Osteoblast (primary cell): ENCODE measurements at places on chromosomes 16 and 17. TPM values are rescaled to one million over a fixed set of nuclear protein-coding genes. Genes with fewer than 3 reads are reported as not detected.
A peak's percentile ranks its signal among the peaks of the same experiment; 100 is the strongest.

DNA sequence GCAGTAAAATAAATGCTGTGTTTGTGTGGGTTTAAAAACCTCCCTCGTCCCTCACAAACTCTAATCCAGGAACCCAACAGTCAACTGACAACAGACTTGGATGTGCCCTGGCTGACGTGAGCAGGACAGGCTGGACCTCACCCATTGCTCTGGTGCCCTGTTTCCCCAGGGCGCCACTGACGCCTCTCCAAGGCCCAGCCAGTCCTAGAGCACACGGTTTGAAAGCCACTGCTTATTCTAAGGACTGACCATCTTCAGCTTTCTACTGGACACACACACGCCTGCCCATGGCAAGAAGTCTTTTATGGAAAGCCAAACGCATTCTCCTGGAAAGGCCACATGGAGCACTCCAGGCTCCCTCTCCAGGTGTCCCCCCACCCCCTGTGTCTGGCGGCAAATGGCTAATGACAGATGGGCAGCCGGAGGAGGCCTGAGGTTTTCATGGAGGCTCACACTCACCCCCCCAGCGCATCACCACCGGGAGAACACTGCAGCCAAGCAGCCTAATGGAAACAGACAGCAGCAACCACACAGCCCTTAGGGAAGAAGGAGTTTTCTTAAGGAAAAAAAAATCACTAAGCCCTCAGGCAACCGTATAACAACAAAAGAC, 319.2 kb downstream of the SOX9 start:
- DNase-seq, result peak; percentile 48
- no peaks in the 10 kb centered on the region for H3K36me3 ChIP-seq
- no peak overlapping the region for H3K27ac ChIP-seq
- H3K4me1 ChIP-seq, result no peaks in the 10 kb centered on the region
- no peaks in the 10 kb centered on the region for H3K27me3 ChIP-seq
- H3K4me3 ChIP-seq, result no peak overlapping the region

DNA sequence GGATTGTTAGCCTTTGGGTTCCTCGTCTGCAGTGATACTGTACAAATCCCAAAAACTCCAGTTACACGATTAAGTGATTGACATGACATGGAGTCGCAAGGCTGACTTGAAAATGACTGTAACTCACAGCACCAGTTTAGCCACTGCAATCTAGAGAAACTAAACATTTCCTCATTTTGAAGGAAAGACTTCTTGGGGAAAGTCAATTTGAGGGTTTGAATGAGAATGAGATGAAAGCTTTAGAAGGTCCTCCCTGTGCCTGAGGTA, 4.8 kb downstream of the BANP start:
- no peak for DNase-seq
- H3K27ac ChIP-seq, result peak overlapping the region; percentile 83
- H3K27me3 ChIP-seq, result no peaks in the 10 kb centered on the region
- H3K36me3 ChIP-seq, result peaks cover 4% of the 10 kb centered on the region

- peaks cover 41% of the 10 kb centered on the region for H3K36me3 ChIP-seq
- peaks cover 11% of the 10 kb centered on the region for H3K27me3 ChIP-seq
- H3K27ac ChIP-seq, result no peak overlapping the region
- H3K4me3 ChIP-seq, result no peak overlapping the region
Measured at GRCh38 chr17:45262516-45263476, 902 bp upstream of the SPATA32 start.

DNA sequence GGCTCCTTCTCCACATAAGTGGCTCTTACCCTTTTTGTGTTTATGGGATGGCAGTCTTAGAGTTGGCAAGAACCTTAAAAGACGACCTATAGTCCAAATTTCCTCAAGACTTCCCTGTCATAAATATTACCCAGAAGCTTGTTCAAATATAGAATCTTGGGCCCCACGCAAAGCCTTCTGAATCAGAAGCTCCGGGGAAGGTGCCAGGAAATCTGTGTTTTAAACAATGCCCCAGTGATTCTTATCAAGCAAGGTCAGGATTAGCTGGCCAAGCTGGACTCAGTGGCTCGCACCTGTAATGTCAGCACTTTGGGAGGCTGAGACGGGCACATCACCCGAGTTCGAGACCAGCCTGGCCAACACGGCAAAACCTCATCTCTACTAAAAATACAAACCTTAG, 85.7 kb downstream of the TIMM22 start:
- peak; percentile 84 for DNase-seq
- no peak overlapping the region for H3K4me3 ChIP-seq
- H3K27ac ChIP-seq, result no peak overlapping the region
- peaks cover 11% of the 10 kb centered on the region for H3K4me1 ChIP-seq
- H3K27me3 ChIP-seq, result no peaks in the 10 kb centered on the region
- peaks cover 27% of the 10 kb centered on the region for H3K36me3 ChIP-seq

- H3K27ac ChIP-seq, result peak within 1 kb of the TSS; percentile 56
- no peaks in the 10 kb centered on the region for H3K27me3 ChIP-seq
- peak; percentile 98 for DNase-seq
- peaks cover 21% of the 10 kb centered on the region for H3K36me3 ChIP-seq
- peaks cover 16% of the 10 kb centered on the region for H3K4me1 ChIP-seq
- peak within 1 kb of the TSS; percentile 78 for H3K4me3 ChIP-seq
Measured at GRCh38 chr17:732067-732901, at the start of gene TLCD3A. Gene TLCD3A, plus strand, starts transcription at chr17:732596. Its CDS starts 52 bp downstream, at chr17:732648.

- H3K27me3 ChIP-seq, result no peaks in the 10 kb centered on the region
- no peak overlapping the region for H3K4me3 ChIP-seq
- DNase-seq, result no peak
- H3K4me1 ChIP-seq, result peaks cover 8% of the 10 kb centered on the region
- H3K36me3 ChIP-seq, result no peaks in the 10 kb centered on the region
Measured at GRCh38 chr17:32515677-32516383, 29.0 kb downstream of the CDK5R1 start.

GRCh38 chr17:40616592-40616991, 31.0 kb downstream of the SMARCE1 start:
- peaks cover 15% of the 10 kb centered on the region for H3K27me3 ChIP-seq
- no peak for DNase-seq
- no peak overlapping the region for H3K4me3 ChIP-seq
- H3K27ac ChIP-seq, result no peak overlapping the region

DNA sequence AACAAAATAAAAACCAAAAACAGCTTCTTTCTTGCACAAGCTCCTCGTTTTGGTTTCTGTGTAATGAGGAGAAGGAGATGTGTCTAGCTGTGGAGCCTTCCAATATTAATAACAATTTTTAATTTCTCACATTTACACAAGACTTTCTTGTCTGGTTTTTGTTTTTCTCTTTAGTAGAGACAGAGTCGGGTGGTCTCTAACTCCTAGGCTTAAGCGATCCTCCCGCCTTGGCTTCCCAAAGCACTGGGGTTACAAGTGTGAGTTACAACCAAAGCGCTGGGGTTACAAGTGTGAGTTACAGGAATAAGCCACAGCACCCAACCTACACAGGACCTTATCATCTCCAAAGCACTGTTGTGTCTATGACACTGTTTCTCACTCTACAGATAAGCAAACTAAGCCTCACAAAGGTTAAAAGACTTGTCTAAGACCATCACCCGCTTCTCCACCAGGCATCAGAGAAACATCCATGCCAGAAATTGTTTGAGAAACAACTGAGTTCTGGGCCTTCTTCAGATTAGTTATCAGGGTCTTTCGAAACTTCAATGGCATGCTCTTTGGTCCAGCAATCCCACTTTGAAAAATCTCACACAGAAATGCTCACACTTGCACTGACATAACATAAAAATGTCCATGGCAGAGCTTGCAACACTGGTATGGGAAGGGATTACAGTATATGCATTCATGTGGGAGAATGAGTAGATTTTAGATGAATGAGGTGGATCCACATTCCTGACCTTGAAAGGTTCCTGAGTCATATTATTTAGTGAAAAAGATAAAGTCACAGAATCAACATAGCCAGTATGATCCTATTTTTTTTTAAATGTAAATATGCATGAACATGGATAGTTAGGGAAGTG, 3.9 kb downstream of the ABAT start:
- no peak overlapping the region for H3K4me3 ChIP-seq
- DNase-seq, result peak; percentile 80
- H3K4me1 ChIP-seq, result peaks cover 27% of the 10 kb centered on the region
- no peaks in the 10 kb centered on the region for H3K27me3 ChIP-seq
- H3K27ac ChIP-seq, result peak overlapping the region; percentile 74

DNA sequence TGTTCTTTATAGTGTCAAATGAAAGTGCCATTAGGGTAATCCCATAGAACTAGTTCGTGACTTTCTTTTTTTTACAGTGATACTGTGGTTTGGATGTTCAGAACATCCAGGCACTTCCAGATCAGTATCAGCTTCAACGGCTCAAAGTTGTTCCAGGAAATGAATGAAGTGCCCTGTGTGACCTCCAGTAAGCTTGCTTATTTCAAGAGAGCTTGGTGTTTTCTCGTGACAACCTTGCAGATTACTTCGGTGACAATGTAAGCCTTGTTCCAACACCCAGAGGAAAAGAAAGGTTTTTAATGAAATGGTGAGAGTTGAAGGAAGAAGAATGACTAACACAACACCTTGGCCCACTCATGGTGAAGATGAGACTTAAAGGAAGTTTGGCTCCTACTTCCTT, 16.0 kb upstream of the KCNJ16 start:
- H3K27ac ChIP-seq, result no peak overlapping the region
- no peaks in the 10 kb centered on the region for H3K27me3 ChIP-seq
- H3K36me3 ChIP-seq, result no peaks in the 10 kb centered on the region

GRCh38 chr17:64172510-64172909, 42.6 kb upstream of the ERN1 start:
- H3K4me3 ChIP-seq, result no peak overlapping the region
- H3K36me3 ChIP-seq, result peaks cover 12% of the 10 kb centered on the region
- peaks cover 6% of the 10 kb centered on the region for H3K4me1 ChIP-seq
- no peaks in the 10 kb centered on the region for H3K27me3 ChIP-seq
- DNase-seq, result no peak
- H3K27ac ChIP-seq, result no peak overlapping the region

- no peak overlapping the region for H3K27ac ChIP-seq
- H3K4me3 ChIP-seq, result no peak overlapping the region
- no peaks in the 10 kb centered on the region for H3K36me3 ChIP-seq
- DNase-seq, result no peak
- no peaks in the 10 kb centered on the region for H3K4me1 ChIP-seq
Measured at GRCh38 chr16:23214796-23215195, 32.3 kb downstream of the SCNN1G start.

- H3K4me1 ChIP-seq, result no peaks in the 10 kb centered on the region
- H3K4me3 ChIP-seq, result no peak overlapping the region
- no peak overlapping the region for H3K27ac ChIP-seq
- no peaks in the 10 kb centered on the region for H3K36me3 ChIP-seq
- DNase-seq, result no peak
Measured at GRCh38 chr17:55629995-55630394, 92.7 kb downstream of the TMEM100 start.

DNA sequence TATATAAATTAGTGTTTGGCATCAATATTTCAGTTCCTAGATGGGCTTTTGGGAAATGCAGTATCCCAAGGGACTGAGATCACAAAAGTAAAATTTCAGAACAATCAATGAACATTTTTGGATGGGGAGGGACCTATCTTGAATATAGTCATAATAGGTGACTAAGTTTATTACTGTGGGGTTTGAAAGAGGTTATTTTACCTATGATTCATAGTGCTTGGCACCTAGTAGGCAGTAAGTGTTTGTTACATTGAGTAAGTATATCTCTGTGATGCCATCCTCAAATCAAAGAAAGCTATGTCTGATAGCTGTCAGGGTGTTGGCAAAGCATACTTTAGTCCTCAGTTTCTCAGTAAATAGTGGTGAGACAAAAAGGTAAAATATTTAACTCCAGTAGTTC, 36.9 kb downstream of the ZNF207 start:
- peaks cover 20% of the 10 kb centered on the region for H3K36me3 ChIP-seq
- no peak for DNase-seq
- H3K27me3 ChIP-seq, result no peaks in the 10 kb centered on the region
- H3K4me3 ChIP-seq, result no peak overlapping the region
- no peak overlapping the region for H3K27ac ChIP-seq

DNA sequence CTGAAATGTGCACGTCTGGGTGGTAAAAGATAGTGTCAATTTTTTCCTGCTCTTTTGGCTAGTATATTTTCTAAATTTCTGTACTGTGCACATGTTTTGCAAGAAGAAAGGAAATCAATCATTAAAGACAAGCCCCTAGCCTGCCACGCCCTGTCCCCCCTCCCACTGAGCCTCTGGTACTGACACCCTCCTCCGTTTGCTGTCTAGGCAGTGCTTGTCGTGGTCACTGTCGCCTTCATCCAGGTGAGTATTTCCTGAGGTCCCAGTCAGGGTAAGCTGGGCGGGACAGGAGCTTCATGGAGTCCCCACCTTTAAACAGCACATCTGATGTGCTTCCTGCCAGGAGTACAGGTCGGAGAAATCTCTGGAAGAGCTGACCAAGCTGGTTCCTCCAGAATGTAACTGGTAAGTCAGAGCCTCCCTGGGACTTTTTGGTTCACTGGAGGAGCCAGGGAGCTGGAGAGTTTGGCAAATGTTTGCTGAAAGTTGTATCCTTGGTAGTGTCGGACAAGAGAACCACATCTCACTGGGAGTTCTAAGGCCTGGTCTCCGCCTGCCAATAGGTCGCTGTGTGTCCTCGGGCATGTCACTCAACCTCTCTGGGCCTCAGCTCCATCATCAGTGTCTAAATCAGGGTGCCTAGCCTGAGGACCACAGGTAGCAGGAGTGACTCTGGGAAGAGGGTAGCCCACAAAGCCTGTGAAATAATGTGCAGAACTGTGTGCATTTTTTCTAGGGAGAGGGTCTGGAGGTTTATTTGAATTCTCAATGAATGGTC, 42.2 kb downstream of the ATP2C2 start:
- no peaks in the 10 kb centered on the region for H3K4me1 ChIP-seq
- no peak for DNase-seq
- H3K27ac ChIP-seq, result no peak overlapping the region
- no peak overlapping the region for H3K4me3 ChIP-seq

- peak; percentile 91 for DNase-seq
- H3K4me3 ChIP-seq, result no peak overlapping the region
- peaks cover 9% of the 10 kb centered on the region for H3K27me3 ChIP-seq
- no peak overlapping the region for H3K27ac ChIP-seq
Measured at GRCh38 chr16:3094289-3095027, 4.6 kb downstream of the ZSCAN10 start.

The EVI2A gene
- 191 and 244 TPM in 2 replicates for total RNA-seq

The OSGIN1 gene
- total RNA-seq, result 3.6 and 5.0 TPM in 2 replicates

The PARD6A gene
- total RNA-seq, result 2.4 and 2.9 TPM in 2 replicates

The USB1 gene
- total RNA-seq, result 17.7 and 19.2 TPM in 2 replicates

The TBX21 gene
- not detected in 2 replicates for total RNA-seq

The CASKIN1 gene
- not detected in 2 replicates for total RNA-seq

The RAB37 gene
- under 0.01 and 0.36 TPM in 2 replicates for total RNA-seq
